Diencephalon (tissue), 1 donor: ENCODE measurements at places on chromosomes 1 and 21. TPM values are rescaled to one million over a fixed set of nuclear protein-coding genes. Genes with fewer than 3 reads are reported as not detected.

CCDC190 gene
- 1.2 TPM for total RNA-seq

LENEP gene
- total RNA-seq = 0.69 TPM

C1orf87 gene
- 0.46 TPM for total RNA-seq

LSS gene
- total RNA-seq = 44.3 TPM

NCMAP gene
- total RNA-seq = 1.4 TPM
